ENCODE measurements at places on chromosomes 3 and 15.
A peak's percentile ranks its signal among the peaks of the same experiment; 100 is the strongest.

DNA sequence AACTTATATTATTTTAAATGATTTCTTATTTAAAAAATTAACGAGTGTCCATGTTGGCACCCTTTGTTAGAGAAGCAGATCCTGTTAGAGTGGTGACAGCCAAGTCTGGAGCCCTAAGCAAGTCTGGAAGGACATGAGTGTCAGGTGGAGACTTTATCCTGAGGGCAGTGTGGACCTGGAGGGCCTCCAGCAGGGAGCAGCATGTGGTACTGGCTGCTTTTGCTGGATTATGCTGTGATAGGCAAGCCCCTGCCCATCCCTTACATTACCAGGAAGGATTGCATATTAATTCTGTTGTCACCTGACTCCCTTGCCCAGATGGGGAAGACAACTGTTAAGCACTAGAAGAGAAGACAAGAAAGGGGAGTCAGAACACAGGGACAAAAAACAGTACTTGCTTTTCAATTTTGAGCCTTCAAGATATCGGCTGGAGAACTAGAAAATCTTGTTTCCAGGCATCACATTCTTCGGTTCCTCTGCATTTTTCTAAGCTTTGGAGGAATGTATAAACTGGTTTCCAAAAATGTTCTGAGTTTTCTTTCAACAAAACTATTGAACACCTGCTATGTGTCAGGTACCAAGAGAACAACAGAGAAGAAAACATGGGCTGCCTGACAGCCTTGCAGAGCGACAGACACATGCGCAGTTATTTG lies 22.7 kb downstream of the ZNF860 start:
- no peak for DNase-seq

DNA sequence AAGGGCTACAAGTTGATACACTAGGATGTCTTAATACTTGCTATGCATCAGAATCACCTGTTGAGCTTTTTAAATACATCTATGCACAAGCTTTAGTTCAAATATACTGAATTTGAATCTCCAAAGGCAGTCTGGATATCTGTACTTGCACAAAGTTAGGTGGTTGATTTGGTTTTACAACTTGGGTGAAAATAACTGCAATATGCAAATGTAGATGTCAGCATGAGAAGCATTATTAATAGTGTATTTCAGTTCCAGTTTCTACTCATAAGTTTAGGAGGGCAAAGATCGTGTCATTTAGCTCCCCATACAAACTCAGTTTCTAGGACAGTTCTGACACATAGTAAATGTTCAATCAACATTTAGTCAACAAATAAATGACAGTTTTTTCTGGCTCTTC lies 25.6 kb downstream of the IQCB1 start:
- no peak for DNase-seq

DNA sequence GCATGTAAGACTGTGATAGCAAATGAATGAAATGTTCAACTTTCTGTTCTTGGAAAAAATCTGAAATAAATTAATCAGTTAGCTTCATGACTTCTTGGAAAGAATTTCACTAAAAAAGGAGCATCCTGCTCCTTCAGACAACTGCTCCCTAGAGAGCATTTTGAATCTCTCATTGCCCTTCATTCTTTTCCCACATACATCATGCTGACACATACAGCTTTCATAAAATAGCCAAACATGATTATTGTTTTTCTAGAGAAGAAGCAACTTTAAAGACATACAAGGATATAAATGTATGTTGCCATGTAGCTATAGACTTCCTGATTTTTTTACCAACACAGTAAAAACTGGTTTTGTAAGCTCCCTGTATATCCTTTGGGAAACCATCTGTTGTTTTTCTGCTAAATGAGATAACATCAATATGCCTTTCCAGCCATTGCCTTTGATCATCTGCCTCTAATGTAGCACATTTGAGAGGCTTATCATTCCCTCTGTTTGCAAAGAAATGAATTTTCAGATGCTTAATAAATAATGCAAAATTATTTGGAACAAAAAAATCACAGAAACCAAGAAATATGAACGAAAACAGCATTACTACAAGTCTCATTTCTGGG lies 248.2 kb upstream of the GPR149 start:
- DNase-seq = no peak

DNA sequence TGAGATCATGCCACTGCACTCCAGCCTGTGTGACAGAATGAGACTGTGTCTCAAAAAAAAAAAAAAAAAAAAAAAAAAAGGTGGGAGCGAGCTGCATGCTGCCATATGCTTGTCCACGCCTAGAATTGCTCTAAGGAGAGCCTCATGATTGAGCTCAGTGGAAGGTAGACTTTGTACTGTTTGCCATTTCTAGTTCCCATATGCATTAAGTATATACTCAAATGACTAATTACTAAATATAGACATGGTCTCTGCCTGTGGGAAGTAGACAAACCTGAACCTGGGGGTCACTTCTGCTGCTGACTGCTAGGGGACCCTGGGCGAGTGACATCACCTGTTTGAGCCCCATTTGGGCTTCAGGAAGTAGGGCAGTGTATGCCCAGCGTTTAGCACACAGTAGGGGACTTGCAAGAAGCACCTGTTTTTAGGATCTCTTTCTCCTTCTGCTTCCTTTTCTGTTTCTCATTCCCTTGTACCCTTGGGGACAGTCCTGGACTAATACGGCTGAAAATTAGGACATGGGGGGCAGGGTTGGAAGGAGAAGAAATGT lies 27.2 kb downstream of the PRKCD start:
- no peak for DNase-seq

DNA sequence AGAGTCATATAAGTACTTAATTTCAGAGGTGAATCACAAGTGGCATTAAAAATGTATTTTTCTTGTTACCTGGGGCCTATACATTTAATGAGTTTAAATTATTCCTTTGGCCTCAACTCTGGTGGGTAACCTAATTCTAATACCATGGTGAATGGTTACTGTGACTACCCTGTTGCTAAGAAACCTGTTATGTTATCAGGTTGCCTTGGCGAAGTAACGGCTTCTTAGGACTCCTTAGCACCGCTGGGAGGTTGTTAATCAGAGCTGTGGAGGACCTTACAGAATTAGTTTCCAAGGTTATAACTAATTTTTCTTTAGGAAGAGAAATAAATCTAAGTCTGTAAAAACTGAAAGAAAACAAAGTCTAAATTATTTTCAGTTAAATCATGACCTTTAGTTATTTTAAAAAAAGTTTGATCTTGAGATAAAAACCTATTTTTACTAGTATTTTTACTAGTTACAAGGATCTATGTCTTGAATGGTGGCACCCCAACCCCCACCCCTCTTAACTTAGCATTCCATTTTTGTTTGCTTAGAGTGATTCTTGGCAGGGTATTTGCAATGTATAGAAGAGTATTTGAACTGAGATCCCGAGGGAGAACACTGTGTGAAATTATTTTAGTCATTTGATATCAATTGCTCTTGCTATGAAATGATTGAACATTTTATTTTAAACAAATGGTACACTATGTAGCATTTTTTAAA lies 155.5 kb downstream of the FNDC3B start:
- DNase-seq = no peak

DNA sequence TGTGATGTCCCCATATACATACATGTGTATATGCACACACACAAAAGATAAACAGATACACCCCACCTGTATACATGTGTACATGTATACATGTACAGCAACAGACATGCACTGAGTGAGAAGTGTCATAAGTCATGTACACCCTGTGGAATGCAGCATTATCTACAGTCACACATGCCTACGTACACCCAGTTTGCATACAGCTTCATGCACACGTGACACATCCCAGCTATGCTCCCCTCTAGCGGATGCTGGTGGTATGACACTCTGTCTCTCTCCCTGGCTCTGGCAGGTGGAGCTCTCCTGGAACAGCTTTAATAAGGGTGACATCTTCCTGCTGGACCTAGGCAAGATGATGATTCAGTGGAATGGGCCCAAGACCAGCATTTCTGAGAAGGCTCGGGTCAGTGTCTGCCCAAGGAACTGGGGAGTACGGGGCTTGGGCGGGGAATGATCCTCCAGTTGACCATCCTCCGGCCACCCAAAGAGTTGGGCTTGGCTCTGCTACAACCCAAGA lies 6.3 kb downstream of the VILL start:
- peak; percentile 72 for DNase-seq

GRCh38 chr15:85504749-85505676 lies 124.6 kb downstream of the AKAP13 start:
- DNase-seq = peak; percentile 4

GRCh38 chr3:6717026-6717943 lies 143.6 kb upstream of the GRM7 start:
- DNase-seq = no peak

GRCh38 chr3:30873671-30874070 lies 20.8 kb downstream of the GADL1 start:
- no peak for DNase-seq

- DNase-seq = no peak
These were observed 17.9 kb downstream of the GRIP2 start for GRCh38 chr3:14522129-14522691.

- DNase-seq = no peak
These were observed 69.8 kb upstream of the PPP2R3A start for GRCh38 chr3:135895734-135896121.

GRCh38 chr3:195285372-195285771 lies 14.4 kb upstream of the XXYLT1 start:
- no peak for DNase-seq

GRCh38 chr15:56353119-56353518 lies 12.1 kb upstream of the TEX9 start:
- DNase-seq = no peak

DNA sequence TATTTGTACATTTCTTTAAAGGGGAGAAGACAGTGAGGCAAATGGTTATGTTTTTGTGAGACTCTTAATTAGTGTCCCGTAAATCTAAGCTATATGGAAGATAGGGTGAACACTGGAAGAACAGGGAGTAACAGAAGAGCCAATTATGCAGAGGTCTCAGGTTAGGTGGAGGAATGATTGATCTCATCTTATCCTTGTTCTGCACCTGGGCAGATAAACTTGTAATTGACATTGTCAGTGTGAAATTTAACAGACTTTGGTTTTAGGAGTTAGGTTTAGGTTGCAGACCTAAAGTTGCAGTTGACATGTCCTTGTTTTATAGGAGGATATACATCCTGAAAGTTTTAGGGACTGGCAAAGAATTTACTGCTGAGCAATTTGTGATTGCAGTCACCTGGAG lies 3.1 kb upstream of the TWF2 start:
- DNase-seq = no peak

GRCh38 chr3:170058127-170058526 lies 20.3 kb downstream of the GPR160 start:
- no peak for DNase-seq

- DNase-seq = no peak
These were observed 175.7 kb downstream of the STAG1 start for GRCh38 chr3:136576279-136577009.

DNA sequence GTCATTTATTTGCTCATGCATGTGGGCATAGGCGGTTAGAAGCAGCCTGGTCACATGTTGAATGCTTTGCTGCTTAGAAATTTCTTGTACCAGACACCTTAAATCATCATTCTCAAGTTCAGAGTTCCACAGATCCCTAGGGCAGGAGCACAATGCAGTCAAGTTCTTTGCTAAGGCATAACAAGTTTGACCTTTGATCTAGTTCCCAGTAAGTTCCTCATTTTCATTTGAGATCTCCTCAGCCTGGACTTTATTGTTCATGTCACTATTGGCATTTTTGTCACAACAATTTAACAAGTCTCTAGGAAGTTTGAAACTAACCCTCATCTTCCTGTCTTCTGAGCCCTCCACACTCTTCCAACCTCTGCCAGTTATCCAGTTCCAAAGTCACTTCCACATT lies 22.8 kb downstream of the HGD start:
- DNase-seq = no peak

DNA sequence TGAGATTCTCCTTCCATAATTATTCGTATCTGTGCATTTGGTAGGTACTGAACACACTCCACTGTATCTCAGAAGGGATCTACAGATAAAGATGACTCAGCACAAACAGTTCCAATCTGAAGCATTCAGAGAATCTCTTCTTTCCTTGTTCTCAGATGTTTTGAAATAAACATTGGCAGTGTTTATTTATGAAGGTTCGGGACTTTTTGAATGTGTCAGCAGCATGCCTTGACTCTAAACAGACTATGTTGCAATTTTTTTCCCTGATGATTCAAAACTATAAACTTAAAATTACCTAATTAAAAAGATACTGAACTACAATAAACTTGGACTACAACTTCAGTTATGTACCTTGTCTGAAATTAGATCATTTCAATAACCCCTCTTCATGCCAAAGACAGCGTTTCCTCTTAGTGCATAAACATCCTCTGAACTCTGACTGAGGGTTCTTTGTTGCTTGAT lies 612.9 kb upstream of the TBL1XR1 start:
- DNase-seq = no peak

DNA sequence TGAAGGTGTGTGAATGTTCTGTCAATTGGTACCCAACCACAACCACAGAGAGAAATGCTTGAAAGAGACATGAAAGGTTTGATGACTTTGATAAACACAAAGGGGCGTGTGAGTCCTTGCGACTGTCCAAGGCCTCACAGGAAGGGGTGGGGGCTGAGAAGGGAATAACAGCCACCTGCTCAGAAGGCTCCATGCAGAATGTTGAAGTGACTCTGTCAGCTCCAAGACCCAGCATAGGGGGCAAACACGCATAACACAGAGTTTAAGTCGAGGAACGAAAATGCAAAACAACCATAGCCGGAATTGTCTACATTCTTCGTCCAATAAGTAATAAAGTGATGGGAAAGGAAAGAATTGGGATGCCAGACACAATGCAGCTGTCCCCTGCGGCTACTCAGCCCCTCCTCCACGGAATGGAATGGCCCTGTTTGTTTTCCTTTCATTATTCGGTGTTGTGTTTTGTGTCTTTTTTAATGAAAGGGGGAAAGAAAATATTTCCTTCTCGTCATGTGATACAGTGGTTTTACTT lies 19.9 kb downstream of the TMEM212 start:
- no peak for DNase-seq

DNA sequence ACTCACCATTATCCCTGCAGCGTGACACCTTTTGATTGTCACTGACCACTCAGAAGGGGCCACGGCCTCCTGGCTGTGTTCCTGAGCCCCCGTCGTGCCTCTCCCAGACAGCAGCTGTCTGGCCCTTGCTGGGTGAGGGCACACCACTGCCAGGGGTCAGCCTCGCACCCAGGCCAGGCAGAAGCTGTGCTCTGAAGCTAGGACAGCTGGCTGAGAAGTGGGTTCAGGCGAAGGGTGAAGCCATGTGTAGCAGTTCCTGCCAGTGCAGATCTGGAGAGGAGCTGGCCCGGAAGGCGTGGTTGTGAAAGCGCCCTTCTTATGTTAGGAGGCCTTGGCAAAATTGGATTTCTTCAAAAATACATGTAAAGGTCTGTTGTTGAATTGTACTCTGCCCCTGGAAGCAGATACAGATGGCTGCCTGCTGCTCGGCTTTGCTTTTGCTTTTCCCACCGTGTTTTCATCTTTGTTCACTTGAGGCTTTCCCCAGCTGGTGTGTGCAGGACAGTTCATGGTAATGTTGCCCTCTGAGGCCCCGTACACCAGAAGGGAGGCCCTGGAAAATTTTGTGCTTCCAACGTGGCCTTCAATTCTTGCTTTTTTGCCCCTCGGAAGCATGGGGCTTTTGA lies 49.1 kb downstream of the KLHL25 start:
- DNase-seq = no peak

- DNase-seq = no peak
These were observed 503.4 kb upstream of the CBLB start for GRCh38 chr3:106371971-106372805.

Measured in activated T-helper 9 cell treated with anti-CD3 and anti-CD28 coated beads, Interleukin-2, amount 50 U/mL, for 16 hours (primary cell).